ENCODE measurements at places on chromosomes 4 and X. TPM values are rescaled to one million over a fixed set of nuclear protein-coding genes. Genes with fewer than 3 reads are reported as not detected.

The ZBTB49 gene
- total RNA-seq, result 4.8 TPM

The BGN gene
- 0.56 TPM for total RNA-seq

The LPAR4 gene
- 3.2 TPM for total RNA-seq

DNA sequence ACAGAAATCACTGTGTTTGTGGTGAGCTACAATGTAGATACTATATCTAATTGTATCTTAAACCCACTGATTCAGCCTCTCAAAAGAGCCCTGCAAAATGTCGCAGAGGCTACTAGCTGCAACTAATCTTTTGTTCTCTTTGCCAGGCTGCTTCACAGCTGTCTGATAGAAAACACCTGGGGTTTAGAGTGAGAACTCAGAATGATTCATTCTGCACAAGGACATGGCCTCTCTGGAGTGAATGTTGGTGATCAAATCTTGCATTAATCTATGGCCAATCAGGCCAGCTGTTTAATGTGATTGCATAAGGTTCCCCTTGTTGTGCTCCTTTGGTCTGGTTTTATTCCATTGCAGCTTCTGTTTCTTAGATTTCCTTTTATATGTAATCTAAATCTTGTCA lies 100.3 kb downstream of the EMCN start:
- H3K4me3 ChIP-seq, result no peak overlapping the region
- no peak overlapping the region for H3K27ac ChIP-seq
- no peak for DNase-seq

DNA sequence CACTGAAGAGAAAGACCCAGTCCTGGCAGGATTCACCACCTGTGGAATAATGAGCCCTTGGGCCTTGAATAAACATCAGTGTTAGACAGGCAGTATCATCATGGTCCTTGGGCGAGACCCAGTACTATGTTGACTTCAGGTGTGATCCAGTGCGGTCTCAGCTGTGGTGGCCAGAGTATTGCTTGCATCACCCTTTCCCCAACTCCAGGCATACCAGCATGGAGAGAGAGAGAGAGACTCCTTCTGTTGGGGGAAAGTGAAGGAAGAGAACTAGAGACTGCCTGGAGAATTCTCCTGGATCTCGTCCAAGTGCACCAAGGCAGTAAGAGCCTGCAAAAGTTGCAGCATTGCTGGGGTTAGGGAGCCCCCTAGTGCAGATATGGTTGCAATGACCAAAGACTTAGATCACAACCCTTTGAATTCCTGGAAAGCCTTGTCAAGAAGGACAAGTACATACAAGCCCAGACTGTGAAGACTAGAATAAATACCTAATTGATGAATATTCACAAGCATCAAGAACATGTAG lies 61.1 kb upstream of the VAMP7 start:
- no peak overlapping the region for H3K27ac ChIP-seq
- H3K4me3 ChIP-seq, result no peak overlapping the region
- H3K4me1 ChIP-seq, result no peaks in the 10 kb centered on the region
- peak; percentile 55 for DNase-seq

DNA sequence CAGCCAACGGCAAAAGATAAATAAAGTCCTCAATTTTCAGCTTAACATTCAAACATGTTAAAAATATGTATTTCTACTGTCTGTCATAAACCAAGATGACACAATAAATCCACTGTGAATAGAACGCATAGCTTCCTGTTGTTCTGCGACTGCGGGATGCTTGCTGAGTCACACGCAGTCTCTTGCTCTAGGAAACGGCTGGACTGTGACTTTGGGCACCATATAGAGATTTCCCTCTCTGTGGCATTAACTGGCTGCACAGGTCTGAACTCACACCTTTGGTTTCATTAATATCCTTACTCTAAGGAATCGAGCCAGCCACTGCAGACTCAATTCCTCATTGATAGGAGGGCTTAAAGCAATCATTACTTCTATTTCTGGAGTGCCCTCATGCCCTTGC lies 8.4 kb downstream of the BEND4 start:
- no peaks in the 10 kb centered on the region for H3K27me3 ChIP-seq
- H3K4me3 ChIP-seq, result no peak overlapping the region
- no peak for DNase-seq
- H3K36me3 ChIP-seq, result no peaks in the 10 kb centered on the region

- no peak for DNase-seq
- no peaks in the 10 kb centered on the region for H3K36me3 ChIP-seq
- H3K27me3 ChIP-seq, result no peaks in the 10 kb centered on the region
- peaks cover 5% of the 10 kb centered on the region for H3K4me1 ChIP-seq
These were observed 360.5 kb downstream of the ZNF674 start for GRCh38 chrX:46184749-46185148.

DNA sequence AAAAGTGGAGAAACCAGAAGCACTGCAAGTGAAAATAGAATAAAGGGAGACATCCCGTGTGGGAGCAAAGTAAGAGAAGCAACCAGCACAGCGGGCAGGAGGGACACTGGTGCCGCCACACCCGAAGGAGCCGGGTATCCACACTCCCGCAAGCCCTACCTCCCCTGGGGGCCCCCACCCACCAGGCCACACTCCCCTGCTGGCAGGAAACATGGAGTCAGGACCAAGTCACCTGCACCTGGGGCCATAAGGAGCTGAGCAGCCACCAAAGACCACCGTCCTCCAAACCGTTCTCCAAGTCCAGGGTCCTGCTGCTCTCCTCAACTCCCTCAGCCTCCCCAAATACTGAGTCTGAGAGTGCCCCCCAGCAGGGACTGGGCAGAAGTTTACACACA lies 30.5 kb downstream of the FGFRL1 start:
- no peaks in the 10 kb centered on the region for H3K36me3 ChIP-seq
- peaks cover 8% of the 10 kb centered on the region for H3K27me3 ChIP-seq
- no peaks in the 10 kb centered on the region for H3K4me1 ChIP-seq
- peak overlapping the region; percentile 23 for H3K27ac ChIP-seq
- no peak overlapping the region for H3K4me3 ChIP-seq
- DNase-seq, result no peak

- peak; percentile 83 for DNase-seq
- H3K4me3 ChIP-seq, result no peak overlapping the region
- peak overlapping the region; percentile 95 for H3K27ac ChIP-seq
These were observed 371.0 kb downstream of the BCOR start for GRCh38 chrX:39726771-39727170.

- H3K4me3 ChIP-seq, result no peak overlapping the region
- no peaks in the 10 kb centered on the region for H3K27me3 ChIP-seq
- no peaks in the 10 kb centered on the region for H3K4me1 ChIP-seq
- no peak for DNase-seq
- H3K27ac ChIP-seq, result no peak overlapping the region
- no peaks in the 10 kb centered on the region for H3K36me3 ChIP-seq
These were observed 167.8 kb upstream of the EDNRA start for GRCh38 chr4:147313108-147313507.

Measured in glutamatergic neuron (in vitro differentiated cells).